ENCODE measurements at places on chromosomes 16 and 17.
A peak's percentile ranks its signal among the peaks of the same experiment; 100 is the strongest.

DNA sequence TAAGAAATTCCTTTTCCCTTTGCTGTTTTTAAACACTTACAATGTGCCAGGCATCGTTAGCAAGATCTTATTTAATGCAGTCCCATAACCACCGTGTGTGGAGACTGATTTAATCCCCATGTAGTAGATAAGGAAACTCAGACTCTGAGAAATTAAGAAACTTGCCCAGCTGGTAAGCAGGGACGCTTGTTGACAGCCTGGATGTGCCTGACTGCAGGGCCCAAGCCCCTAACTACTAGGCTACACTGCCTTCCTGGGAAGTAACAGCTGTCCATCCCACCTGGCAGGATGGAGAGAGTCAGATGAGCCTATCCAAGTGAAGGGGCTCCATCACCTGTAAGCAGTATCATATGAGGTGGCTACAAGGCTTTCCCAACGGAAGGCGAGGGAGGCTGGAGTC lies 23.1 kb downstream of the CDK5RAP3 start:
- no peak for DNase-seq

- DNase-seq, result no peak
These were observed 50.8 kb downstream of the DNAH17 start for GRCh38 chr17:78526231-78527025.

GRCh38 chr16:75868636-75869632 lies 142.6 kb upstream of the CPHXL start:
- no peak for DNase-seq

- DNase-seq, result no peak
These were observed 44.9 kb upstream of the CDC42EP4 start for GRCh38 chr17:73356561-73357170.

DNA sequence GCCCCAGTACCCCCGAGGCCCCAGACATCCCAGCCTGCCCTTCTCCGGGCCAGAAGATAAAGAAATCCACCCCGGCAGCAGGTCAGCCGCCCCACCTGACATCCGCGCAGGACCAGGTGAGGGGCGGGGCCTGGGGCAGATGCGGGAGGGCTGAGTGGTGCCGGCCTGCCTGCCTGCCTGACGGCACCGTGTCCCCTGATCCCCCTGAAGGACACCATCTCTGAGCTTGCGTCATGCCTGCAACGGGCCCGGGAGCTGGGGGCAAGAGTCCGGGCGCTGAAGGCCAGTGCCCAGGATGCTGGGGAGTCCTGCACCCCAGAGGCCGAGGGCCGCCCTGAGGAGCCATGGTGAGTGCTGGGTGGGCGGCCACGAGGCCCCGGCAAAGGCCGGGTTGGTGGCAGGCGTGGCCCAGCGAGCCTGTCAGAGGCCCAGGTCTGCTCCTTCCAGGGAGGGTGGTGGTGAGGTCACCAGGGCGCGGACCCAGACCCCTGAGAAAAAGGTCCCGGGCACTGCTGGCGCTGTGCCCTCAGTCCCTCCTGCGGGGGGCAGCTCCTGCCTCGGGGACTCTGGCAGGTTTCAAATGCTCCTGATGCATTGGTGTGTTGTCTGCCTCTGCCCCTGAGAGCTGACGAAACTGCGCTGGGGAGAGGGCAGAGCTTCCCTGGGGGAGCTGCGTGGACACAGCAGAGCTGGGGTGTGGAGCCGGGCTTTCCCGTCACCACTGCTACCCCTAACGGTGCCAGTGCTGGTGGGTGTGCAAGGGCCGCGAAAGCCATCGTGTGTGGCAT lies 1.2 kb downstream of the CDT1 start:
- DNase-seq, result no peak

GRCh38 chr17:44081681-44082080 lies 11.1 kb downstream of the G6PC3 start:
- DNase-seq, result no peak

DNA sequence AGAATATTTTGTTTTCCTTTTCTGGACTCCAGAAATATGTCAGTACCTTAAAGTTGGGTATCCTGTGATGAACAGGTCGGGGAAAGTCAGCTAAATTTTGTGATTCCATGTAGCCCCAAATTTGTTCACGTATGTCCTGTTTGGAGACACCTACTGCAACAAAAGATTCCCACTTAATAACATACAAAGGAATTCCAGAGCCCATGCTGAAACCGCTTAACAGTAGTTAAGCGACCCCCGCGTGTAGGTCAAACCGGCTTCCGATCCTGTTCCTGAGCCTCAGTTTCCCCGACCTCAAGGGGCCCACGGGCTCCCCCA lies 477 bp downstream of the MTHFSD start:
- DNase-seq, result peak; percentile 8

DNA sequence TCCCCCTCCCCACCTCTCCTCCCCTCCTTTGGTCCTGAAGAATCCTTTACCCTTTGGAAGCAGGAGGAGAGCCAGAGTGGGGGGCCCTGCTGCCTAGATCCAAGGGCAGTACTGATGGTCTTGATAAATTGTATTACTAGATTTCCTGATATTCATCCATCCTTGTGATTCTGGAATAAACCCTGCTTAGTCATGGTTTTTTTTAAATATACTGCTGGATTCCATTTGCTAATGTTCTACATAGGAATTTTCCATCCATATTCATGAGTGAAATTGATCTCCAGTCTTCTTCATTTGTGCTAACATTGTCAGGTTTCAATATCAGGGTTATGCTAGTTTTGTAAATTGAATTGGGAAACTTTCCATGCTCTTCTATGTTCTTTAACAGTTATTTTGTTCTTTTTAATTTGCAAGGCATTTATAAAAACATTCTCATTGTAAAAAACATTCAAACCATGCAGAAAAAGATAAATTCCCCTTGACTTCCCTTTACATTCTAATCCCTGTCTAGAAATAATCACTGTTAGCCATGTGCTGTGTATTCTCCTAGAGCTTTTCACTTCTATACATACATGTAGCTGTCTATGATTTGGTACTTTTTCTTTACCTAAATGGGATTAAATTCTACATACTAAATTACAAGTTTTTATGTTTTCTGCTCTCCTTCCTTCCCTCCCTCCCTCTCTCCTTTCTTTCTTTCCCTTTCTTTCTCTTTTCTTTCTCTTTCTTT lies 56.7 kb downstream of the CCDC42 start:
- DNase-seq, result no peak

DNA sequence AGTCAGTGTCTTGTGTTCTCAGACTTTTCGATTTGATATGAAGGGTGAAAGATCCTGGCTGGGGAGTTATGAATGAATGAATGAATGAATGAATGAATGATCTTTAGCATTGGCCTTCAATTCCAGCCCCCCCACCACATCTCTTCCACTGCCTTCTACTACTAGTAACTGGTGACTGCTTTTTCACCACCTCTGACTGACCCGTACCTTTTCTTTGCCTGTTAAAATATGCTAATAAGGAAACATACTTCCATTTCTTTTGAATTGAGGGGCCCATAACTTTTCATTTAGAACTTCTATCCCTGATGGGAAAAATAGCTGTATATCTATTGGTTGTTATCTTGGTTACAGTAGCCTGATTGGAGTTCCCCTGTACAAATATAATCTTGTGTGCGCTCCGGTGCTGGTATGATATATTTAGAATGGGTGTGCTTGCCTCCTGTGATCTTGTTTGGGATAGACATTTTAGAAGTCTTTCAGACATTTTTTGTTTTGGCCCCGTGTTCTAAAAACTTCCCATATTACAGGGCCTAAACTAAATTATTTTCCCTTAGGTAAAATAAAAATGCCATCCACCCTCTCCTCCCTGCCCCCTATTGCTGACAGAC lies 3.4 kb downstream of the LYRM1 start:
- DNase-seq, result no peak

- DNase-seq, result no peak
These were observed 3.3 kb downstream of the RARA start for GRCh38 chr17:40312131-40312731.

DNA sequence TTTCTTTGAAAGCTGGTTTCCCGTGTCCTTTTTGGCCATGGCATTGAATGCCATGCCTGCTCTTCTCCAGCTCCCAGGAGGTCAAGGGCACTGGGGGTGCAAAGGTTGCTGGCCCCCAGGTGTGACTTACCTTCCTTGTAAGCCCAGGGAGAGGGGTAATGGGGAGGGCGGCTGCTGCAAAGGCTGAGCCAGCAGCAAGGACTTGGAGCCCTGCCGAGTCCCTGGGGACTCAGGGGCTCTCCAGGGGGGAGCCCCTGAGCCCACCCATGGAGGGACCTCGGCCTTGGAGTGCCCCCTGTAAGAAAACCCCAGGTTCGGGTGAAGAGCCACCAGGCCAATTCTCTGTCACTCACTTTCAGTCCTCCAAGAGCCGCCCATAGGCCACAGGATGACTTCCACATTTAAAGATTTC lies 5.9 kb upstream of the CCL22 start:
- no peak for DNase-seq

DNA sequence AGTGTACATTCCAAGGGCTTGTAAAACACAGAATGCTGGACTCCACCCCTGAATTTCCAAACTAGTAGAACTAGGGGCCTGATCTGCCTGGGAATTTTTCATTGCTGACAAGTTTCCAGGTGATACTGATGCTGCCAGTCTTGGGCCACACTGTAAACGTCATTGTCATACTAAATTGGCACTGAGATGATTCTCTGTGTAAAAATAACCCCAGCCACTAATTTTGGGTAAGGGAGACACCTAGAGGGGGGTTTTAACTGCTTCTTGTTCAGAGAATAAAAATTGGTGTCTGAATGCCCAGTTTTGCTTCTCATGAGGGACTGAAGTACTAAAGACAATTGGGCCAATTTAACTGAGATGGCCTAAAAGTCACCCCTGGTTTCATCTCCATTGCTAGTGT lies 5.0 kb upstream of the CDH13 start:
- DNase-seq, result no peak

GRCh38 chr17:73371836-73372235 lies 60.0 kb upstream of the CDC42EP4 start:
- DNase-seq, result no peak

DNA sequence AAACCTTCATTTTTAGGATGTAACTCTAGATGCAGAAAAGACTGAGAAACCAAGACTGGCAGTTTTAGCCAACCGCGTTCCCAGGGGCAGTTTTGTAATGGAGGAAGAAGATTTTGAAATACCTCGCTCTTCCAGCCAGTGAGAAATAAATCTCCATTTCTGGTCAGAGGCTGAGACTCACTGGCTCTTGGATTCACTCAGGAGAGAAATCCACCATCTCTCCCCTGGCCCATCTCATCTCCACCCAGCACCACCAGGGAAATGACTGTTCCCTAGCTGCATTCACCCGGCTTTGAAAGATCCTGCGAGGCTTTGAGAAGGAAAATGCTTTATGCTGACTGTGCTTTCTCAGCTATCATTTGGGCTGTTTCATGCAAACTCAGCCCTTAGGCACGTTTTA lies 185.2 kb downstream of the SOX9 start:
- no peak for DNase-seq

GRCh38 chr17:44383861-44384260 lies 5.6 kb downstream of the ITGA2B start:
- no peak for DNase-seq

- DNase-seq, result peak; percentile 7
These were observed 187.0 kb upstream of the CDH13 start for GRCh38 chr16:82439678-82440293.

GRCh38 chr17:17384291-17384615 lies 81.1 kb downstream of the NT5M start:
- DNase-seq, result no peak

GRCh38 chr17:38982858-38983746 lies 15.9 kb upstream of the FBXO47 start:
- DNase-seq, result peak; percentile 78

GRCh38 chr16:59113004-59113670 lies 379.0 kb upstream of the GOT2 start:
- no peak for DNase-seq

GRCh38 chr17:38779965-38780752 lies 19.2 kb downstream of the PIP4K2B start:
- DNase-seq, result no peak

GRCh38 chr17:6052926-6053325 lies 17.3 kb upstream of the WSCD1 start:
- DNase-seq, result no peak

GRCh38 chr17:53472586-53472985 lies 350.1 kb upstream of the KIF2B start:
- no peak for DNase-seq

- DNase-seq, result no peak
These were observed 67.8 kb downstream of the GRIN2A start for GRCh38 chr16:10114409-10114808.

DNA sequence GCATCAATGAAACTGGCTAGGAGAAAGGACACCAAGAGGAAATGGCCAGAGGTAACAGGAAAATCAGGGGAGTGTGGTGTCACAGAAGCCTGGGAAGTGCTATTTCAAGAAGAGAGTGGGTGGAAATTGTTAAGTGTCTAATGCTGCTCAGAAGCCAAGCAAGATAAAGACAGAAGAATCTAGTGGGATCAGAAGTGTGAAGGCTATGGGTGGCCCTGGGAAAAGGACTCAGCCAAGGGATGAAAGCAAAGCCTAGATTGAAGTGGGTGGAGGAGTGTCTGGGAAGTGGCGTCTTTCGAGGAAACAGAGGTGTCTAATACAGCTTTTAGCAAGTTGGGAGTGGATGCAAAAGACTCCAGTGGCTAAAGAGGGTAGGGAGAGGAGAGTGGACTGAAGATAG lies 13.4 kb downstream of the PDZD9 start:
- no peak for DNase-seq

DNA sequence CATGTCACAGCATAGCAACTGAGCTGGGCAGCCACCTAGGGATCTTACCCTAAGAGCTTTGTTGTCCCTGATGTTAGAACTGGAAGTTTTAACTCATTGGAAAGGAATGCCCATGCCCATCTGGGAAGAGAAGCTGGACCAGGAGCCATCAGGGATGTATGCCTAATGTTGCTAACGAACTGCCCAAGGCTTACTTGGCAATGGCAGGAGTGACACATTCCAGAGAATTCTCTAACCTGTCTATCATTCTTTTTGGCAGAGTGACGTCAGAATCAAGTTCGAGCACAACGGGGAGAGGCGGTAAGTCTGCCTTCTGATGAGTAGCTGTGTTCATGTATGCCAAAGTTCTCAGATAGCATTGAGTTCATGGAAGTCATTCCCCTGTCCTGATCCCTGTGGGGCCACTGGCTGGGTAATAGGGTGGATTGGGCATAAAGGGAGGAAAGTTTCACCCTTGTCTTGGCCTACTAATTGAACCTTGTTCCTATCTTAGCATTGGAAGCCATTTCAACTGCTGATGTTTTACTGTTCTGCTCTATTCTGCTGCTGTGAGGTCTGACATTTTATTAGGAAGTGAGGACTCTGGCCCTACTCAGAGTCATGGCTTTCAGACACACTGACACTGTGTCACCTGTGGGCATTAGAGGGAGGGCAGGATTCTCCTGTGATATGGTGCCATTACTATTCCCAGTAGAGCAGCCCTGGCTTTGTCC lies 23.7 kb downstream of the MAP3K3 start:
- DNase-seq, result no peak

- peak; percentile 54 for DNase-seq
These were observed 119.0 kb downstream of the SNX29 start for GRCh38 chr16:12095275-12096156.

GRCh38 chr17:48723423-48724250 lies 652 bp downstream of the PRAC2 start:
- DNase-seq, result no peak

GRCh38 chr16:63577891-63578290 lies 1541.7 kb upstream of the CDH8 start:
- no peak for DNase-seq

Measured in hematopoietic multipotent progenitor cell treated with erythropoietin and hydrocortisone succinate and interleukin-3 and kit ligand, for 8 days (in vitro differentiated cells).